ENCODE measurements at places on chromosomes 6 and 20. TPM values are rescaled to one million over a fixed set of nuclear protein-coding genes. Genes with fewer than 3 reads are reported as not detected.

Gene CLDN20
- not detected for total RNA-seq

Gene GSTA2
- total RNA-seq = not detected

Gene RIPOR3
- 0.09 TPM for total RNA-seq

Gene NHSL1
- 2.7 TPM for total RNA-seq

Gene C4A
- total RNA-seq = 0.48 TPM

Gene MCHR2
- total RNA-seq = not detected

Gene SLX4IP
- 3.2 TPM for total RNA-seq
